ENCODE measurements at places on chromosomes 16 and 17.

DNA sequence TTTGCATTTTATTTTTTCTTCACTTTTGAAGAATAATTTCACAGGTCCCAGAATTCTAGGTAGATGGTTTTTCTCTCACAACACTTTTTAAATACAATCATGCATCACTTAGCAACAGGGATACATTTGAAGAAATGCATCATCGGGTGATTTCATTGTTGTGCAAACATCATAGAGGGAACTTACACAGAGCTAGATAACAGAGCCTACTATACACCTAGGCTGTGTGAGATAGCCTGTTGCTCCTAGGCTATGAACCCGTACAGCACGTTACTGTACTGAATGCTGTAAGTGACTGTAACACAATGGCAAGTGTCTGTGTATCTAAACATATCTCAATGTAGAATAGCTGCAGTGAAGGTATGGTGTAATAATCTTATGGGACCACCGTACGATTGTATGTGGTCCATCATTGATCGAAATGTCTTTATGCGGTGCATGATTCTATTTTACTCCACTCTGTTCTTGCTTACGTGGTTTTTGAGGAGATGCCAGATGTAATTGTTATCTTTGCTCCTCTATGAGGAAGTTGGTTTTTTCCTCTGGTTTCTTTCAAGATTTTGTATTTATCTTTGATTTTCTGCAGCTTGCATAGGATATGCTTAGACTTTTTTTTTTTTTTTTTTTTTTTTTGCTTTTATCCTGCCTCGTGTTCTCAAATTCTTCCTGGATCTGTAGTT lies 35.5 kb upstream of the TMEM92 start:
- no peak for DNase-seq

DNA sequence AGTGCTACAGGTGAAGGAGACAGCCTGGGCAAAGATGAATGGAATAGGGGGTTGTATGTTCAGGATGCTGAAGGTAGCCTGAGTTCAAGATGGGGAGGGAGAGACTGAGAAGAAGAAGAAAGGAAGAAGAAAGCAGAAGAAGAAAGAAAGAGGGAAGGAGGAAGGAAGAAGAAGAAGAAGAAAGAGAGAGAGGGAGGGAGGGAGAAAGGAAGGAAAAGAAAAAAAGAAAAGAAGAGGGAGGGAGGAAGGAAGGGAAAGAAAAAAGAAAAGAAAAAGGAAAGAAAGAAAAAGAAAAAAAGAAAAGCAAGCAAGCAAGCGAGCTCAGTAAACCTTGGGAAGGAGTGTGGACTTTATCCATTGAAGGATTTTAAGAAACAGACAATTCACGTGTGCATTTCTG lies 7.8 kb downstream of the CCDC42 start:
- no peak for DNase-seq

- DNase-seq: no peak
These were observed 775 bp upstream of the SP6 start for GRCh38 chr17:47851764-47852112.

DNA sequence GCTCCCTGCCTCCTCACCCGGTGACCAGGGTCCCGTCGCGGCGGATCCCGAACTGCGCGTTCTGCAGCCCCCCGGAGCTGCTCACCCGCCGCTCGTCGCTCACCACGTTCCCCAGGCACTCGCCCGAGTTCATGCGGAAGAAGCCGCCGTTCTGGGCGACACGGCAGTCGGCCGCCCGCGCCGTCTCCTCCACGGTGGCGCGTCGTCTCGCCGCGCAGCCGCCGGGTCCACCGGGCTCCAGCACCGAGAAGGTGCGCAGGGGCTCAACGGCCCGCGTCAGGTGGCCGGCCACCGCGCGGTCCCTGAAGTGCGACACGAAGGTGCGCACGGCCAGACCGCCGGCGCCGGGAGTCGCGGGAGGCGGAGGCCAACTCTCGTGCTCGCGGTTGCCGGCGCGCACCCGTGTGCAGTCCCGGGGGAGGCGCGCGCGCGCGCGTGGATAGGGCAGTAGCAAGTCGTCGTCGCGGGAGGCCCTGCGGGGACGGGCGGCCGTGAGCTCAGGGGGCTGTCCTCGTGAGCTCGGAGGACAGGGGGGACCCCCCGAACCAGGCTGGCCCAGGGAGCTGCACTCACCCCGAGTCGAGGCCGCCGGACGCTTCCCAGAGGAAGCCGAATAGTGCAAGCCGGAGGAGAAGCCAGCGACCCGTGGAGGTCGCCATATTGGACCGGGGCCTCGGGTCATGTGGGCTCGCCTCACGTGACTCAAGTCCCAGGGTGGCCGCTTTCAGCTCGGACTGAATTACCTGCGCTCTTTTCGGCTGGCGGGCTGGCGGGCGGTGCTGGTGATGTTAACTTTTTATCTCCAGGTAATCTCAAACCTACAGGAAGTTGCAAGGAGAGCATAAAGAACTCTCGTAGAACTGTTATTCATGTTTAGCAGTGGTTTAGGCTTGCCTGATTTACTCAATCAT lies at the start of gene NAGPA:
Gene NAGPA, minus strand, starts transcription at position 680 of the 911 bp plus-strand sequence. Its CDS starts 21 bp downstream, at position 659.
- DNase-seq: peak; percentile 89
